ENCODE measurements at places on chromosomes 3 and 15.

DNA sequence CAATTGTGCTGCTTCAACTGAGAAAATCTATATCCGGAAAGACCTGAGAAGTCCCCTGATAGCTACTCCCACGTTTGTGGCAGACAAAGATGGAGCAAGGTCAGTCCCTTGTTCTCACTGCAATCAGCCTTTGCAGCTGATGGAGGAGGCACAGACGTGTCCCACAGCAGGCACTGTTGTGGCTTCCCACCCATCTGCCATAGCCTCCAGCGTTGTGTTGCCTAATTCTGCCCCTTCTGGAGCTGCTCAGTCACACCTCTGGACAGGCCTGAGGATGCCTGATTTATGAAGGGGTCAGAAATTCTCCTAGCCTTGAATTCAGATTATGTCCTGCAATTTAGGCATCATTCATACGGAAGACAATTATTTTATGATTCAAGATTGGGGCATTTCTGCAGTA is 41.9 kb downstream of the MRPS25 start:
- DNase-seq = no peak

- DNase-seq = no peak
These were observed 427.8 kb upstream of the MCTP2 start for GRCh38 chr15:93803421-93804152.

GRCh38 chr3:122640437-122640999 is 40.1 kb upstream of the PARP14 start:
- no peak for DNase-seq

GRCh38 chr3:54541369-54541768 is 386.5 kb downstream of the LRTM1 start:
- no peak for DNase-seq

DNA sequence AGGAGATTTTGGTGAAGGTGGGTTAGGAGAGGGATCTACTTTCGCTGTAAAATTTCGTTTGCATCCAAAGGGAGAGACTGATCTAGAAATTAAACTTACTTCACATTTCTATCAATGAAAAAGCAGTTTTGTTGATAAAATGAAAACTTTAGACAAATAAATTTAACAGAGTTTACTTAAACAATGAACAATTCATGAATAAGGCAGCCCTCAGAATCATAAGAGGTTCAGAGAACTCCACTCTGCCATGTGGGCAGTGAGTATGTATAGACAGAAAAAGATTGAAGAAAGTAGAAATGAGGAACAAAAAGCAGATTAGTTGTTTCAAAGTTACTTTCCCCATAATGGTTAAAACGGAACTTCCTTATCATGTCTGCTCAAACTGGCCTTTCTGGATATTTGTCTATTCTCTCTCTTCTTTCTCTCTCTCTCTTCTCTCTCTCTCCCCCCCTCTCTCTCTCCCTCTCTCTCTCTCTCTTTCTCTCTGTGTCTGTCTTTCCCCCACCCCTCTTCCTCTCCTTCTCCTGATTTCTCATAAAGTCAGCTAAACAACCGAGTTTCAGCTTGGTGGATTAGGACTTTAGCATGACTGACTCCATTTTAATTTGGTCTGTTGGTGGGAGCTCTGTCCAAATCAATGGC is 248.9 kb downstream of the TJP1 start:
- DNase-seq = no peak

- no peak for DNase-seq
These were observed 37.7 kb downstream of the SYNM start for GRCh38 chr15:99142562-99142961.

DNA sequence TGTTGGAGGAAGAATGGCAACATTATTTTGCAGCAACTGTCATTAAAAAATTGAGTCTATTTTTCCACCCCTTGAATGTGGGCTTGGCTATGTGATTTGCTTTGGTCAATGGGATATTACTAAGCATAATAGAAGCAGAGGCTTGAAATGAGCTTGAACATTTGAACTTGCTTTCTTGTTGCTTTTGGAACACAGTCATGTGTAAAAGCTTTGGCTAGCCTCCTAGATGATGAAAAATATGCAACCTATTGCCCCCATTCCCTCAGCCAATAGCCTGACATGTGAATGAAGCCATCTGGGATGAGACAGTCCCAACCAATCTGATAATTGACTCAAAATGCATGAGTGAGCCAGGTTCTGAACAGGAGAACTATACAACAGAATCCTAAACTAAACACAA is 78.4 kb downstream of the PLSCR2 start:
- no peak for DNase-seq

- no peak for DNase-seq
These were observed 6.3 kb downstream of the TIGIT start for GRCh38 chr3:114299941-114300624.

DNA sequence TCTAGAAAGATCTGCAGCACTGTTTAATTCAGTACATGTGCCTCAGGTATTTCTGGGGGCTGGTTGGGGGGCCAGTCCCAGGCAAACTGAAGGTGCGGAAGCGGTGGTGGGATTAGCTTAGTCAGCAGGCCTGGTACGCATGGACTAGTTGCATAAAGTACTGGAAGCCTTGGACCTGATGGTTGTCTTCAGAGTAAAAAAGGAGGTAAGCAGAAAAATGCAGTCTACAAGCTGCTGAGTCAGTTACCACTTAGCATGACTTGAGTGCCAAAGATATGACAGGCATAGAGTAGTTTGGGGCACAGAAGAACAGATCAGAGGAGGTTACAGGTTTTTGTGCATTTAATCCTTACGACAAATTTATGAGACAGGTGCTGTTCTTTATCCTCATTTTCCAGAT is 19.9 kb upstream of the GOLGA8J start:
- DNase-seq = no peak

DNA sequence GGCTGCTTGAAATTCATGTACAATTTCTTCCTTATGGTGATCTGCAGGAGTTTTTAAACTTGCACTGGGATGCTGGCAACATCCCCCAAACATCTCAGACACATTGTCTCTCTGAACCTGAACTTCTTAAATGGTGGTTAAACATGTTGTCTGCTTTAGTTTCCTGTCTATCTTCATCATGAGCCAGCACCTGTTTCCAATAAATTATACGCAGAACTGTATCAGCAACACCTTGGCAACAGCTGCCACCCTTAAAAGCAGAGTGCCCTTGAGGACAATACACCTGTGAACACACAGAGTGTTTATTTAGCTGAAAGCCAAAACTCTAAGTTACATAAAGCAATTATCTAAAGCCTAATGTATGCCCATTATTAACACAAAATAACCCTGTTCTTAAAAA is 242.9 kb downstream of the WNT5A start:
- DNase-seq = no peak

- no peak for DNase-seq
These were observed 212.1 kb upstream of the EIF1B start for GRCh38 chr3:40097131-40098117.

- peak; percentile 84 for DNase-seq
These were observed 26.4 kb upstream of the DOCK3 start for GRCh38 chr3:50648313-50648712.

DNA sequence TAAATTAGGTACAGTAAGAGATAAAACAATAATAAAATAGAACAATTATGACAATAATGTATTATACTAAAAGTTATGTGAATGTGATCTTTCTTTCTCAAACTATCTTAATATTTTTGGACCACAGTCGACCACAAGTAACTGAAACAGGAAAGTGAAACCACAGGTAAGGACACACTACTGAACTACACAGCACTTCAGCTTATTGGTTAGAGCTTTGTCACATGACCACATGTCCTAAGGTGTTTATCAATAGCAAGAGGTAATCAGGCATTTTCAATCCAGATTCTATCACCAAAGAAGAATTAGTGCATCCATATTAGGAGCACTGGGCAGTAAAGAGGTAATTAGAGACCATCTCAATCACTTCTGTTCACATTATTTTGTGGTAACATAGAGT is 392.8 kb downstream of the RSL24D1 start:
- DNase-seq = no peak

GRCh38 chr15:39272901-39273300 is 308.0 kb upstream of the THBS1 start:
- DNase-seq = no peak

GRCh38 chr3:153919773-153920172 is 201.4 kb upstream of the ARHGEF26 start:
- DNase-seq = no peak

DNA sequence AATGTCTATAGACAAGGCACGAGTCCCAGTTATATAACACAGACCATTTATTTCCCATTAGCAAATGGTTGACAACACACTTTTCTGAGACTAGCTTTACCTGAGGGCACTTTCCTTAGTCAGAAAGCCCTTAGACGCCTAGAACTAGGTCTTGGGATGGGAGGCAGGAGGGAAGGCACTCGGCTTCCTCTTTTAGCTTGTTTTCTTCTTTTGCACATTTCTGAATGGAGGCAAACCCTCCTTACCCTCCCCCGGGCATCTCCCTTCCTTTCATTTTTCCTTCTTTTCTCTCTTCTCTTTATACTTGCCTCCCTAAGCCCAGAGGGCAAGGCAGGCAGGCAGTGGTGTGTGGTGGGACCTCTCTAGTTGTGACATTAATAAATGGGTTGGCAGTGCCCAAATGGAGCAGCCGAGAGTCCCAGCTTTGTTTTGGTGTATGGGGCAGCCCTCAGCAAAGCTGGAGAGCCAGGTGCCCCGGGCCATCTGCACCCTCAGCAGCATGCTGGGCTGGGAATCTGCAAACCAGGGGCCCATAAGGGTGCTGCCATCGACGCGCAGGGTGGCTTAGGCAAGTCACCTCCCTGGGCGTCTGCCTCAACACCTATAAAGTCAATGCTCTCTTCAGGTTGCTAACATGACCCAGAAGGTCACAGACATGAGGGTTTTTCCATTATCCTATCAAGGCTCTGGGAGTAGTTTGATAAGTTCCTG is 21.1 kb upstream of the BCL2L10 start:
- no peak for DNase-seq

DNA sequence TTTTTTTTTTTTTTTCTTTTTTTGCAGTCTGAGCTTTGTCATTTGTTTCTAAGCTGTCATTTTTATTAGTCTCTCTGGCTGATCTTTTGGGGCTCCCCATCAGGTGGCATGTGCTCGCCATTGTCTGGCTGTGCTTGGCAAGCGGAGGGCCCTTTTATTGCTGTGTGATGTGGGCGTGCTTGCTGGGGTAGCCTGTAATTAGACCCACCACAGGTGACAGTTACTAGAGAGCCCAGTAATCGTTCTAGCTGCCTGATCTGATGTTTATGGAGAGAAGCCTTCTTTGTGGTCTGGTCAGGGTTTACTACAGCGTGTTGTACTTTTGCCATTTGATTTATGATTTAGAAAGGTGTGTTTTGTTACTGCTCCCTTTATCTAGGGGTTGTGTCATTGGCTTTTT is 179.9 kb downstream of the MCTP2 start:
- no peak for DNase-seq

DNA sequence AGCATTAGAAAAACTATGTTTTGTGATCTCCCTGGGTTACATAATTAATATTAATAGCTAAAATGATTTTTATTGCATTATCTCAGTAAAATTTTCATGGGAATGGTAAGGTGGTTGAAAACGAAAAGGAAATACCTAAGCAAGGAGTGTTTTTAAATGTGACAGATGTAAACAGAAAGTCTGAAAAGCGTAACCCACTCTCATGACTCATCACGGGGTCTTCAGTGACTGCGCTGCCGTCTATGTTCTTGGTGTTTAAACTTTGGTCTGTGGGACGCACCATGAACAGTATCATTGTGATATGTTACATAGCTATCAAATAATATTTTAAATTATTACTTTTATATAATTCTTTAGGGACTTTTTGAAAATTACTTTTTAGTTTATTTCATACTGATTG is 19.8 kb downstream of the LRCH3 start:
- no peak for DNase-seq

- no peak for DNase-seq
These were observed 36.8 kb downstream of the EID1 start for GRCh38 chr15:48914717-48915116.

DNA sequence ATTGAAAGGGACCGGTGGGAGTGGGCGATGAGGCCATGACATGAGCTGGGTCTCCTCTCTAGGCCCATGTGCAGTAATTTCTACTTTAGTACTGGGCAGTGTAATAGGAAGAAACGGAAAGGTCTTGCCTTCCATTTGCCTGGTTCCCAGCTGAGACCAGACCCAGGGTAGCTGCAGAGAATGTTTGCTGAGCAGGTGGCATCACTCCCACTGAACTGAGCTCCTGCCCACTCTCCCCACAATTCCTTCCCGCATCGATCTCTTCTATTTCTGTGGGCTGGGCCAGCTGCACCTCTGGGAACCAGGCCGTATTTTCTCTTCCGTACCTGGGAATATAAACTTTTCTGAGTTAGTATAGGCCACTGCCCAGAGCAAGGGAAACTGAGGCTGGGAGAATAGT is 15.8 kb downstream of the ESYT3 start:
- no peak for DNase-seq

GRCh38 chr3:62318752-62319569 is 54.4 kb downstream of the FEZF2 start:
- peak; percentile 83 for DNase-seq

DNA sequence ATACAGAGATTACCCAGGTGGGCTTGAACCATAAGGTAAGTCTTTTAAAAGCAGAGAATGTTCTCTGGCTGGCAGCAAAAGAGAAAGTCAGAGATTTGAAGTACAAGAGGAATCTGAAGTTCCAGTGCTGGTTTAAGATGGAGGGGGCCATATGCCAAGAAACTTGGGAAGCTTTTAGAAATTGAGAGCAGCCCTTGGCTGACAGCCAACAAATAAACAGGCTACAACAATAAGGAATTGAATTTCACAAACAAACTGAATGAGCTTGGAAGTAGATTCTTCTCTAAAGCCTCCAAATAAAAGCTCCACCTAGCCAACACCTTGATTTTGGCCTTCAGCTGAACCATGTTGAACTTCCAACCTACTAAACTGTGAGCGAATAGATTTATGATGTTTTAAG is 85.7 kb downstream of the TRIM42 start:
- no peak for DNase-seq

DNA sequence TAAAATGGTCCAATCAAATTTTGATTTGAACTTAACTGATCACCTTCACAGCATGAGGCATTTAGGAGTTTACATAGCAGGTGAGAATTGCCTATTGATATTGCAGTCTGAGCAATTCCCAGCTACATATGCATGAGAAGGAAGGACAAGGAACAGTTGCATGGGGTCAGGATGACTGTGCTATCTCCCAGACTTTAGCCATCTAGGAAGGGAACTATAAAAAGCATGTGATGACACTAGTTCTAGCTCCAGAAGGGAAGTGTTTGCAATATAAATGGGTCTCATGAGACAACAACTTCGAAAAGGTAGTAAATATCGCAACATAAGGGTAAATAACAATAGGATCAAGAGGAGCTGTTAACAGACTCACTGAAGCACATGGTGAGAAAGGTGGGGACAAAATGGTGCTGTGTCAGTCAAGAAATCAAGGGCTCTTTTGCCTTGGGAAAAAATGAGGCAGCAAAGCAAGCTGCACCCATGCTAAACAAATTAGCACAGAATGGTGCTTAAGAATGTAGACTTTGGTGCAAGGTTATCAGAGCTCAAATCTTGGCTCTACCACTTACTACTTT is 90.4 kb upstream of the SLC2A2 start:
- no peak for DNase-seq

DNA sequence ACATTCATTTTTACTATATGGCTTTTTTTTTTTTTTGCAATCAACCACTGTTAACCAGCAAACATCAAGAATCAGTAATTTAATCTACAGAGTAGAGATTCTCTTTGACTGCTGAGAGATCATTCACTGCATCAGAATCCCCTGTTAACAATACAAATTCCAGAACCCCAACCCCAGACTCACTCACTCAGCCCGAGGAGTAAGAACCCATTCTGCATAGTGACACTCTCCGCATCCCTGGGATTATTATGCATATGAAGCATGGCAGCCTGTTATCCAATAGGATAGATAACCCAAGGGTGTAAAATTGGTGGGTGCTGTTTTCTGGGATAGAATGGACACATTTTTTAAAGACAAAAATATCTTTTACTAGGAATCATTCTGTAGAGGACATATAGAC is 76.3 kb upstream of the CCDC39 start:
- DNase-seq = no peak

- no peak for DNase-seq
These were observed 326.5 kb upstream of the GBE1 start for GRCh38 chr3:82087958-82088357.
